ENCODE measurements at places on chromosomes 3 and 15. TPM values are rescaled to one million over a fixed set of nuclear protein-coding genes. Genes with fewer than 3 reads are reported as not detected.

Gene MUSTN1
- 1,130 TPM for total RNA-seq

Gene CISH
- total RNA-seq = 74.5 TPM

Gene FRMD5
- not detected for total RNA-seq

Gene CYP1A1
- not detected for total RNA-seq

Gene MINDY4B
- total RNA-seq = not detected

Gene SCAMP5
- total RNA-seq = 0.97 TPM

Gene FGD5
- total RNA-seq = 14.6 TPM

Gene DISP2
- total RNA-seq = 0.05 TPM

DNA sequence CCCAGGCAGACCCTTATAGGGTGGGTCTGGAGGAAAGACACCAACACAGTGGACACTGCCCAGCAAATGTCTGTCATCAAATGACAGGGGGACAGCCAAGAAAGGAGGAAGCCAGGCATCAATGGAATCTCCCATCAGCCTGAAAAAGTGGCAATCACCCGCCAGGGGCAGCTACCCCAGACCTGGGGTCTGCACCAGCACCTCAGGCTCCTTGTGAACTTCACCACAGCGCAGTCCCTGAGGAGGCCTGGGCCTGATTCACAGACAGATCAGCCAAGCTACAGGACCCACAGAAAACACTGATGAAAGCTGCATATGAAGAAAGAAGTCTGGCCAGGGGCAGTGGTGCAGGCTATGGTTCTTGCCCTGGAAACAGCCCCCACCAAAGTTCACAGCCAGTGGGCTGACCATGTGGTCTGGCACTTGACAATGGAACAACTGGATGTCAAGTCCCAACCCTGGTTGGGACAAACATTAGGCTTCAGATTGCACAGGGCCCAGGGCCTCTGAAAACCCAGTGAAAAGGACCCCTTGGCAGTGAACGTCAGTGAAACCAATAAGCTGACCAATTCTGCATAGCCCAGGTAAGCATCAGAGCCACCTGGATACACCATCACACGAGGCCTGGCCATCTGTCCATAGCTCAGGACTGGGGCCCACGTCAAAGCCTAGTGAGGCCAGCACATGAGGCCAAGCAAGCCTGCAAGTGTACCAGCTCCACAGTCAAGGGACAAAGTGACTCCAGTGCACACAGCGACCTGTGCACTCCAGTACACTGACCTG is 29.1 kb downstream of the ALS2CL start:
- no peaks in the 10 kb centered on the region for H3K27me3 ChIP-seq
- no peaks in the 10 kb centered on the region for H3K36me3 ChIP-seq
- H3K27ac ChIP-seq = no peak overlapping the region
- no peak for DNase-seq
- H3K4me3 ChIP-seq = no peak overlapping the region
- peaks cover 23% of the 10 kb centered on the region for H3K4me1 ChIP-seq

DNA sequence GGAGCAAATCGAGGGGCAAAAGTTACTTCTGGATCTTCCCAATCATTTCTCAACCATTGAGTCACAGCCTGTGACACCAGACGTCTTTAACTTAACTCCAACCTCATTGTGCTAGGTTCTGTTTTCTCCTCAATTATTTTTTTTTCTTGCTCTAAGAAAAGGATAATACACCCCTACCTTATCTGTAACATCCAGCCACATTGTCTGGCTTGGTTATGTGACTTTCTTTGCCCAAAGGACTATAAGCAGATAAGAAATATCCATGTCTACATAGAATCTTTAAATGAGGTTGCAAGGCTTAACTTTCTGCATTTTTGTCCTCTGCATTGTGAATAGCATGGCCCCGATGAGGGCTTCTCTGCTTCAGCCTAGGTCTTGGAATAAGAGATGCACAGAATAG is 782.4 kb upstream of the CFAP20DC start:
- H3K27ac ChIP-seq = no peak overlapping the region
- H3K4me1 ChIP-seq = no peaks in the 10 kb centered on the region
- H3K27me3 ChIP-seq = no peaks in the 10 kb centered on the region
- no peak overlapping the region for H3K4me3 ChIP-seq
- no peak for DNase-seq

DNA sequence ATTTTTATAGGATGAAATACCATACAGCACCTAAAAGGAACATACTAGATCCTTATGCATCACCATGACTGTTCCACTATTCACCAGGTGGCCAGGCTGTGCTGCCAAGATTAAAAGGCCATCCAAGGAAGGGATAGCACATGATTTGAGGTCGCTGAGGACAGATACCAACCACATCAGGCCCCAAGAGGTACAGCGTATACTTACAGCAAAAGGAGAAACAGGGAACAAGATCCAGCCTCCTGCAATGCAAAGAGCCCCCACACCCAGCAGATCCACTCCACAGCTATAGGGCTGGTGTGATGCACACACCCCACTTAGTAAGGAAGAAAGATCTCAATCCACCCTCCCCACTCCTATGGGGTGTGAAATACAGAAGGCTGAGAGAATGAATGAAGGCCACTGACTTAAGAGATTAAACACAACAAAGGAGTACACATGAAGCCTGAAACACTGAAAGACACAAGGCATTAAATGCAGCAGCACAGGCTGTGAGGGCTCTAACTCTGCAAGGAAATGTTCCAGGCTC is 32.0 kb upstream of the ZNF445 start:
- peaks cover 19% of the 10 kb centered on the region for H3K4me1 ChIP-seq
- H3K36me3 ChIP-seq = no peaks in the 10 kb centered on the region
- peak overlapping the region; percentile 85 for H3K27ac ChIP-seq
- peak overlapping the region; percentile 86 for H3K4me3 ChIP-seq
- no peaks in the 10 kb centered on the region for H3K27me3 ChIP-seq

DNA sequence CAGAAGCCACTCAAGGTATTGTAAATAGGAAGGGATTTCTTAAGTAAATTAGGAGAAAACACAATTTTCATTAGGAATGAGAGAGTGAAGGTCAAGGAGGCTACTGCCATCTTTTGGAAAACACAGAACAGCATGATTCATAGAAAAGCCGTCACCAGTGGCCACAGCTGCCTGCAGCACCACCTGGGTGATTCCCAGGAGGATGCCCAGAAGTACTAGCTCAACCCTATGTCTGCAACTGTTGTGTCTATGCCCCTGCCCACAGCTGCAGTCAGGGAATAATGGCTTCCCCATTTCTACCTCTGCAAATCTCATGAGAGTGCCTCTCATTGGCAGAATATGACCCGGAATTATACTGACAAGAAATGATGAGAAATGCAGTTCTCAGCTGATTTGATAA is 300.0 kb downstream of the IGSF11 start:
- no peaks in the 10 kb centered on the region for H3K27me3 ChIP-seq
- H3K4me3 ChIP-seq = no peak overlapping the region
- no peak for DNase-seq
- H3K4me1 ChIP-seq = no peaks in the 10 kb centered on the region
- H3K36me3 ChIP-seq = no peaks in the 10 kb centered on the region
- no peak overlapping the region for H3K27ac ChIP-seq

DNA sequence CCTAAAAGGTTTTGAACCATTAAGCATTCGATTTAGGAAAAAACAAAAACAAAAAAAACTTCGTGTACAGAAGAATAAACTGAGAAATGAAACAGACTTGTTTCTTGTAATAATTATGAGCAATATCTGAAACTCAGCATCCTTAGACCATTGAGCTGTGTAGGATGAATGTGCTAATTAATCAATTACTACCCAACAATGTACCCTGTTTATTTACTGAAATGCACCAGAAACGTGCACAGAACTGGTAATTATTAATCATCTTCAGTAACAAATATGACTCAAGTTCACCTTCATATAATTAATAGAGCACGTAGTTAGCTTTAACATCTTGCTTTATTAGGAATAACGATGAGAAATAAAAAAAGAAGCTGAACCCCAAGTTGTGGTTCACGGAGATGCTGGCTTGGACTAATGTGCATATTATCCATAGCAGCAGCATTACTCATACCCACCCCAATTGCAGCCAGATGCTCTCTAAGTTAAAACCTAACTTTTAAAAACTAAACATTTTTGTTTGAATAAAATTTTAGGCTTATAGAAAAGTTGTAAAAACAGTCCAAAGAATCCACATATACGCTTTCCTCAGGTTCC is 10.2 kb upstream of the C15orf61 start:
- H3K27me3 ChIP-seq = no peaks in the 10 kb centered on the region
- DNase-seq = no peak
- no peaks in the 10 kb centered on the region for H3K4me1 ChIP-seq
- no peak overlapping the region for H3K27ac ChIP-seq
- H3K4me3 ChIP-seq = no peak overlapping the region
- peaks cover 4% of the 10 kb centered on the region for H3K36me3 ChIP-seq

DNA sequence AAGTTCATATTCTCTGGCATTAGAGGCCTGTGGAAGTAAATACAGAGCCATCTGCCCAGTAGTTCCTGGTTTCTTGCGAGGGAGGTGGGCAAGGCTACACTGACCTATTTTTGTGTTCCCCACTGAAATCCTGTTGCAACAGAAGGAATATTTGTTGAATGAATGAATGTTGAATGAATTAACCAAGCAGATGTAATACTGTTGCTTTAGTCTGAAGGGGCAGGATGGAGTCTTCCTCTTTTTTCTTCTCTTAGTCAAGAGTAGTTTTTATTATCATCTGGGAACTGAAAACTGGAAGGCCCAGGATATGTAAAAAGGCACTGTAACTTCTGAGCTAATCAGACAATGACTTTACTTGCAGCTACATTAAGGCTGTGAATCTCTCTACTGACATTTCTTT is 17.1 kb downstream of the BLOC1S6 start:
- DNase-seq = no peak
- H3K36me3 ChIP-seq = peaks cover 41% of the 10 kb centered on the region
- H3K27me3 ChIP-seq = no peaks in the 10 kb centered on the region
- no peak overlapping the region for H3K4me3 ChIP-seq

- H3K27ac ChIP-seq = no peak overlapping the region
- no peaks in the 10 kb centered on the region for H3K27me3 ChIP-seq
- H3K36me3 ChIP-seq = no peaks in the 10 kb centered on the region
- H3K4me1 ChIP-seq = no peaks in the 10 kb centered on the region
- H3K4me3 ChIP-seq = no peak overlapping the region
These were observed 21.1 kb upstream of the MAP3K13 start for GRCh38 chr3:185341616-185342458.

- H3K36me3 ChIP-seq = no peaks in the 10 kb centered on the region
- H3K27ac ChIP-seq = no peak overlapping the region
- peaks cover 4% of the 10 kb centered on the region for H3K4me1 ChIP-seq
- no peak for DNase-seq
- no peaks in the 10 kb centered on the region for H3K27me3 ChIP-seq
- no peak overlapping the region for H3K4me3 ChIP-seq
These were observed 227.8 kb downstream of the UBE2E2 start for GRCh38 chr3:23430781-23431398.

DNA sequence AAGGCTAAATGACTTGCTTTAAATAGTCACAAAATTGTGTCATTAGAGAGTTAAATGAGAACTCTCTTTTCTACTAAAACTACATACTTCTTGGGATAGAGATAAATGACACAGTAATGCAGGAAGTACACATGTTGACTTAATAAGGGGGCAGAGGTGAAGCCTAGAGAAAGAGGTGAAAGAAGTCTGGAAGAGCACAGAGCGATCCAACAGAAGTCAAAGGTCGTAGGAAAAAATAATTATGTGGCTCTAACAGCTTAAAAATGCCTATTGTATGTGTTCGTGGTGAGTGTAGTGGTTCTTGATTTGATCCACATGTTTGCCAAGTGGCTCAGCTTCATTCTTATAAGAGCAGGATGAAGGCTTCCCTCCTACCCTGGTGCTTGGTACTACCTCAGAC is 61.7 kb downstream of the TMEM212 start:
- H3K36me3 ChIP-seq = no peaks in the 10 kb centered on the region
- H3K4me1 ChIP-seq = no peaks in the 10 kb centered on the region
- no peaks in the 10 kb centered on the region for H3K27me3 ChIP-seq
- no peak for DNase-seq

DNA sequence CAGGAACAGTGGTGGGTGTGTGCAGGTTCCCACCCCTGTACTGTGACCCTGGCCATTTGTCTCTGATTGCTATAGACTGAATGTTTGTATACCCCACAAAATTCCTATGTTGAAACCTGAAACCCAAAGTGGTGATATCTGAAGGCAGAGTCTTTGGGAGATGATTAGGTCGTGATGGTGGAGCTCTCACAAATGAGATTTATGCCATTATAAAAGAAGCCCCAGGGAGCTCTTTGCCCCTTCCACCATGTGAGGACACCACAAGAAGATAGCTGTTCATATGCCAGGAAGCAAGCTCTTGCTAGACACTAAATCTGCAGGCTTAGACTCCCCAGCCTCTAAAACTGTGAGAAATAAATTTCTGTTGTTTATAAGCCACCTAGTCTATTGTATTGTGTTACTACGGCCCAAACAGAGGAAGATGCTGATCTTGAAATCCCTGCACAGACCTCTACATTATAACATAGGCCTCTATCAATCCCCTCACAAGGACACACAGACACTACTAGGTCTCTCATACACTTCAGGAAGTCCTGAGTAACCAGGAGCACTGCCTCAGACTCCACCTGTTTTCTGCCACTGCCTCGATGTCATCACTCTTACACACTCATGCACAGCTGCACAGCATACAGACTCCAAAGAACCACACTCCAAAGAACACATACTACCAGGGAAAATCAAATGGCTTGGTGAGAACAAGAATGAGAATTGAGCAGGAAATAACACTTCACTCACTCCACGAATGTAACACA is 14.7 kb downstream of the IGSF11 start:
- no peak for DNase-seq
- peaks cover 9% of the 10 kb centered on the region for H3K4me1 ChIP-seq
- H3K27me3 ChIP-seq = no peaks in the 10 kb centered on the region
- H3K4me3 ChIP-seq = no peak overlapping the region
- H3K27ac ChIP-seq = no peak overlapping the region

GRCh38 chr3:27044931-27045481 is 324.2 kb downstream of the NEK10 start:
- no peaks in the 10 kb centered on the region for H3K27me3 ChIP-seq
- no peak for DNase-seq
- no peak overlapping the region for H3K4me3 ChIP-seq
- no peaks in the 10 kb centered on the region for H3K36me3 ChIP-seq
- H3K4me1 ChIP-seq = no peaks in the 10 kb centered on the region

DNA sequence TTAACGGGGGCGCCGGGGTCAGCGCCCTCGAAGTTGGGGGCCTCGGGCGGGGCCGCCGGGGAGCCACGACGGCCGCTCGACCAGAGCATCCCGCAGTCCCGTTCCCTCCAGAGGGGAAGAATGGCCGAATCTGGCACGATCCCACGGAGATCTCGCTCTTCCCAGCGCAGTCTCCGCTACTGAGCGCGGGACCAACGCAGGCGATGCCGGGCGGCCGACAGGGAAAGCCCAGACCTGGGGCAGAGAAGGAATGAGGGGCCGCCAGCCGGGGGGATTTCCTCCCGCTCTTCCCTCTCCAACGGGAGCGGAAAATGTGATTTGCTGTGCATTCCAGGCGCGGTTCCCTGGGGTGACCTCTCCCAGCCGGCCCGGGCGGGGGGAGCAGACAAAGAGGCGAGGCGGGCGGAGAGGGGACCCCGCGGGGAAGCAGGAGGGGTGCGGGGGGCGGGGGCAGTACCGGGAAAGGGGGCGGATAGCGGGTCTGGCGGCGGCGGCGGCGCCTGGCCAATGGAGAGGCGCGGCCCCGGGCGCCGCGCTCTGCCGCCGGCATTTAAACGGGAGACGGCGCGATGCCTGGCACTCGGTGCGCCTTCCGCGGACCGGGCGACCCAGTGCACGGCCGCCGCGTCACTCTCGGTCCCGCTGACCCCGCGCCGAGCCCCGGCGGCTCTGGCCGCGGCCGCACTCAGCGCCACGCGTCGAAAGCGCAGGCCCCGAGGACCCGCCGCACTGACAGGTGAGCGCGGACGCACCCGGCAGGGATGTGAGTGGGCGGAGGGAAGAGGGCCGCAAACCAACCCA is at the start of gene GREM1:
Gene GREM1, plus strand, starts transcription at position 579 of the 801 bp plus-strand sequence. CDS start 12,687 bp downstream, outside the sequence.
- peak within 1 kb of the TSS; percentile 52 for H3K4me3 ChIP-seq
- peak; percentile 56 for DNase-seq
- H3K36me3 ChIP-seq = no peaks in the 10 kb centered on the region
- H3K27ac ChIP-seq = no peak within 1 kb of the TSS
